ENCODE measurements at places on chromosomes 11 and 22.

DNA sequence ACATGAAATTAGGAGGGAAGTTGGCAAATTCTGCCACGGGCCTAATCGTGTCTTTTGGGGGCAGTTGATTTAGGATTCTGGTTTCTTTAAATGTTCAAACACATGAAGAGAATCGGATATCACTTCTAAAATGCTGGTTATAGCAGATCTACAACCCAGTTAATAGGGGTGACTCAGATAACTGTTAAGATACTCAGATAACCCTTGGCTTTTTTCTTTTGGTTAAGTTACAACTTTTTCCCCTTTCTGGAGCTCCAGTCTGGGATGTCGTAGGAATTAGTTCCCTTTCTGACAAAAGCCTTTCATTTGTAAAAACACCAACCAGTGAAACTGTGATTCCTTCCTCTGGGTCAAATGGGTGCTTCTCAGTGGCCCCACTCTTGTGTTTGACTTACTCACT, 976 bp downstream of the DEPDC7 start:
- no peak for DNase-seq

GRCh38 chr11:86443415-86443814, 68.7 kb downstream of the CCDC81 start:
- DNase-seq = no peak

DNA sequence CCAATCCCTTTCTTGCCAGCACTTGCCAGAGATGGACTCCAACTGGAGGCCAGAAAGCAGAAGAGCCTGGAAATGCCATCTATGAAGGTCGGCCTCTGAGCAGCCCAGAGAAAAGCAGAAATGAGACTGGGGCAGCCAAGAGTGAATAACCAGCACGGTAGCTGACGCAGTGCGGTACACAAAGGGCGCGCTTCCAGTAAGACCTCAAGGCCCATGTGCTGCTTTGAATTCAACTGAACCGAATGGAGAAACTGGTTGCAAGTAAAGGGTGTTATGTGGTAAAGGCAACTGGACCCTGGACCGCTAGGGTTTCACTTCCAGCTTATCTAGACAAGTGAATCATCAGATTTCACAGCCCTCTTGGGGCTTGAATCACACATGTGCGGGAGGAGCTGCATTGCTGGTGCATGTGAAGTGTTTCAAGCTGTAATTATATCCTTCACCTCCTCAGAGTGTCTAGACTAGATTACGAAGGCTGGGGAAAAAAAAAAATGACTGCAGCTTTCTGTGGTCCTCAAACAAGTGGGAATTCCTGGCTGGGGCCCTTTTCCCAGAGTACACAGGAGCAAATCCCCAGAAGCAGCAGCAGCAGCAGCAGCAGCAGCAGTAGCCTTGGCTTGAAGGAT, 128.9 kb downstream of the CCDC34 start:
- no peak for DNase-seq

DNA sequence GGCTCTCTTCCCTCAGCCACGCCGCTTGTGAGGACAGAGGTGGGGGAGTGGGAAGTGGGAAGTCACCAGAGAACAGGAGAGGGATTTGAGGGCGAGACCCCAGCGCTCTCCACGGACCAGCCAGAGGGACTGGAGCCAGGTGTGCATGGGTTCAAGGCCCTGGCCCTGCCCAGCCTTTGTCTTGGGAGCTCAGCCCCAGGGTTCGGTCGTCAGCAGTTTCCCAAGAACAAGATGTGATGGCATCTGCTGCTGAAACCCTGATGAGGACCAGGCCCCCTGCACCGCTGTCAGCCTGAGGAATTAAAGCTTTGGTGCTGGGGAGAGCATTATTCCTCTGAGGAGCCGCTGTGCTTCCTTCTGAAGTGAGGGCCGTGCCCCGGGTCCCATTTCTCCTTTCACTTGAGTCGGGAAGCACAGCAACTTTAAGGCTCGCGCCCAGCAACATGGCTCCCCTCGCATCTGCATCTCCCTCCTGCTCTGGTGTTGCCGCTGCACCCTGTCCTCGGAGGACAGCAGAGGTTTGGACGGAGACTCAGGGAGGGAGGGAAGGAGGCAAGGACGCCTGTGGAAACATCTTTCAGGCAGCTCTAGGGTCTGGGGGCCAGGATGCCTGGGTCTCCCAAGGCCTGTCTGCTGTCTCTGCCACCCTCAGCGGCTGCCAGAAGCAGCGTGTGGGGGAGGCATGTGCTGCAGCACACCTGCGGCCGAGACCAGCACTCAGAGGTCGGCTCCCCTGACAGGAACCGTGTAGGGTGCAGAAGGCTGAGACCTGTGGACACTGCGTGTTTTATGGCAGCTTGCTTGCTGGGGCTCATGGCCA, 3.8 kb downstream of the IFITM5 start:
- DNase-seq = no peak

- no peak for DNase-seq
Observed at GRCh38 chr22:27725661-27726060, 75.9 kb downstream of the MN1 start.

DNA sequence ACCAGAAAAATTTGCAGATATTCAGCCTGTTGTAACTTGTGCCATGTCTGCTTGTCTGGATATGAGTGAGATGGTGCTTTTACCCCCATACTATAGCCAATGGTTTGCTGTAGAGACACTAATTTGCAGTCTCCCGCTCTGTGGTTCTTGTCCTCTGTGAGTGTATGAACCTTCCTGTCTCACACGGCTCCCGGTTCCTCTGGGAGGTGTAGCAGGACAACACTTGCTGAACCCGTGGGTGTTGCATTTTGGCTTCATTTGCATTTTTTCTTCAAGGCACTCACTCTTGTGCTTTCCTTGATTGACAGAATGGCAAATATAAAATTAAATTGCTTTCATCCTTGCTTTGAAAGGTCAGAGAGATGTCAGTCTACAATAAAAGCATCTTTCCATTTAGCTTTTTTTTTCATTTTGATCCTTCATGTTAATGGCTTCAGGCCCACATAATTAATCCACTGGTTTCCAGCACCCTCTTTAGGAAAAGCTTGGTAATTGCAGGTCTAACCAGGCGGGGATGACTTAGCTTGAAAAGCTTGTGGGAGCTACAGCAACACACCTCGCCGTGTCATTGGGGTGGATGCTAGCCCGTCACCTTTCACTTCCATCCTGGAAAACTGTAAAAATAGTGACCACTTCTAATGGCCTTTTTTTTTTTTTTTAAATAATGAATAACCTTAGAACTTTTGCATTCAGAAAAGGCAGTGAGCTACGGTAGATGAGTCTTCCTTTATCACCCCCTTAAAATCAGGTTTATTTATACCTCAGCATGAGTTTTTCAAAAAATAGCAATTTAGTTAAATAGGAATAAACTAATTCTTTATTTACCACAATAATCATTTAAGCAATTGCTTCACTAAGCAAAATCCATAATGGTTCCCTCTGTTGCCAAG, 27.4 kb upstream of the ST14 start:
- peak; percentile 46 for DNase-seq

GRCh38 chr11:80822308-80822707, 1381.5 kb upstream of the TENM4 start:
- no peak for DNase-seq

DNA sequence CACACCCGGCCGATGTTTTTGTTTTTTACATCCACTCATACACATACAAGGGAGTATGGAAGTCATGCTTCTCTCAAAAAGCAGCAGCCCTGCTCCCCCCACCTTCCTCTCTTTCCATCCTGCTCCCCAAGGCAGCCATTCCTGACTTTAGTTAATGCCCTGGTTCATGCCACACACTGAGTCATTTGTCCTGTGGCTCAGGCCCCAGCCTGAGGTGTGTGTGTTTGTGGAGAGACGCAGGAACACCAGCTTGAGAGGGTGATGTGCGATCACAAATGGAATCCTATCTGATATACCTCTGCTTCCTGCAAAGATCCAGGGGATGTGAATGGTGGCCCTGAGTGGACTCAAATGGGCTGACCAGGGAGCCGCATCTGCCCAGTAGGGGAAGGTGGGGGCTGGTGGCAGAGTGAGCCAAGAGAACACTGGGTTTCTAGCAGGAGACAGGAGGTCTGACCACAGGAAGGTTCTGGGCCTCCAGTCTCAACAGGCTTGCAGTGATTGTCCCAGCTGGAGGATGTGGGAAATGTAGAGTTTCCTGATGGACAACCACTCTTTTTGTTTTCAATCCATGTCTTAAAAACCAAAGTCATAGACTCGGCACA, 86.7 kb downstream of the OSBP2 start:
- no peak for DNase-seq

DNA sequence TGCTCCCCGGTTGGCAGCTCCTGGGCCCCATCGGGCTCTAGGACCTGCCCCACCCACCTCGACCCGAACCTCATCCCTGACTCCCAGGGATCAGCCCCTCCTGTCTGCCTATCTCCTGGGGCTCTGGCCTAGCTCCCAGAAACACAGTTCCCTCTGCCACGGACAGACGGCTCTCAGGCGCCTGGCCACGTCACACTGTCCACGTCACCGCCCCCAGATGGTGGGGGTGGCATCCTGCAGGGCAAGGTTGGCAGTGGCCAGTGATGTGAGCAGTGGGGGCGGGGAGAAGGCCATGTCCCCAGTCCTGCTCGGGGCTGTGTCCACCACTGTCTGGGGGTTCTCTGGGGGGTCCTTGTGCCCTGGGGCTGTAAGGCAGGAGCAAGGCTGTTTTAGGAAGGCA, 29.2 kb downstream of the SYT7 start:
- no peak for DNase-seq

- DNase-seq = no peak
Observed at GRCh38 chr11:111574373-111575225, 27.6 kb upstream of the SIK2 start.

GRCh38 chr11:613369-613968, 2.3 kb downstream of the IRF7 start:
- peak; percentile 53 for DNase-seq

DNA sequence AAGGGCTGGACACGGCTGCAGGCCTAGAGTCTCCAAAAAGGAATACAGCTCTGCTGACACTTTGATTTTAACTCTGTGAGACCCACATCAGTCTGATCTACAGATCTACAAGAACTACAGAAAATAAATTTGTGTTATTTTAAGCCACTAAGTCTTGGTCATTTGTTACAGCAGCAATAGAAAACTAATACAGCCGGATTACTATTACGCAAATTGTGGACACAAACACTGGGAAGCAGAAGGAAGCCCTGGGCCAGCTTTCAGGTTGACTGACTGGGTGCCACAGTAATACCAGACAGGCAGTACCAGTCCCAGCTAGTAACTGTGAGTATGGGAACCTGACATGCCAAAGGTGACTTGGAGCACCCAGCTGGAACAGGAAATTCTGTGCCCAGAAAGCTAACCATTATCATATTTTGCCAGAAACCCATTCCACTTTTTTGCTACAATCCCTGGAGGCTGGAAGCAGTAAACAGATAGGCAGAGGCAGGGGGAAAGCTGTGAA, 13.4 kb downstream of the SLC25A17 start:
- DNase-seq = no peak

Measured in activated T-helper 1 cell treated with anti-CD3 and anti-CD28 coated beads, Interleukin-12 subunit alpha, Interleukin-12 subunit beta, Interleukin-2, Interleukin-4 antibody, amounts not matched to agents 30 ng/mL and 10 ng/mL and 1 ng/mL, durations not matched to agents 14 hours and 24 hours and 36 hours (primary cell).